GM04503 (cell line): ENCODE measurements at places on chromosomes 4 and X.

- no peak for DNase-seq
These were observed 106.3 kb upstream of the BOD1L1 start for GRCh38 chr4:13733817-13734216.

GRCh38 chr4:110988722-110989121, 365.8 kb upstream of the PITX2 start:
- DNase-seq, result no peak

DNA sequence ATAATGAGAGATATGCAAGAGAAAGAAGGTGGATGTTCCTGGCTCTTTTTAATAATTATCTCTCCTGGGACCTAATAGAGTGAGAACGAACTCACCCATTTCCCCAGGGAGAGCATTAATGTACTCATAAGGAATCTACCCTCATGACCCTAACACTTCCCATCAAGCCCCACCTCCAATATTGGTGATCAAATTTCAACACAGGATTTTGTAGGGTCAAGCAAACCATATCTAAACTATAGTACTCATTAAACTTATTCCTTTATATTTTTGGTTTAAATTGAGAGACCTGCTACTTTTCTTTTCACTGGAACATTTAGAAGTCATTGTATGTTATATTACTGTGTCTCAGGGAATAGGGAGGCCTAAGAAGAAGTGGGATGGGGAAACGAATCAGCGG, 2.6 kb downstream of the UGT2A3 start:
- DNase-seq, result no peak

DNA sequence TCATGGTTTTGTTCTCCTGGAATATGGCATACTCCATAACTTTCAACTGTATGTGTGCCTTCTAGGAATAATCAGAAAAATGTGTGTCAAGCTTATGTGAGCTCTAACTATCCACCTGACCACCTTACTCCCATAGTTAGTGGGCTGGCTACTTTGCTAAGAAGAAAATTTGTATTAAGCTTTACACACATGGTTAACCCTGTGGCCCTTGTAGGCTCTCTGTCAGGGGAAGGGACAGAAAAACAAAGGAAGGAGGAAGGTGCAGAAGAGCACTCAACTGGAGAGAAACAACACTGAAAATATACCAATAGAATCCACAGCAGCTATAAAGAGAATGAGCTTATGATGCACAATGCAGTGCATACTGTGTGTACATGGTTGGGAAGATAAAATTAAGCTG, 84.6 kb downstream of the PPP3CA start:
- no peak for DNase-seq

DNA sequence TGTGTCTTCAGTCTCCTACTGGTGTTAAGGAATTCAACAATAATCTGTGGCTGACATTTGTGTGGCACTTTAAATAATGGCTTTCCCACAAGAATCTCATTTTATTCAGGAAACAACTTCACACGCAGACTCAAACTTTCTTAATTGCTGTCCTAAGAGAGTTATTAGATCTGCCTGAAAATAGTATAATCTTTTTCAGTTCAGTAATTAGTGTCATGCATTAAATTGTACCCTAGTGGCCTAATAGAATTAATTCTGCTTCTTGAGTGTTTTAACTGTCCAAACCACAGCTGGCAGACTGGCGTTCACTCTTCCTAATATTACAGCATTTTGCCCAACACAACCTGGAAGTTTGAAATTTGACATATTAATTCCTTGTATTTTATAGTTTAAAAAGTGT, 107.1 kb downstream of the GRIA2 start:
- no peak for DNase-seq

GRCh38 chrX:107731831-107732502, 43.6 kb downstream of the TSC22D3 start:
- DNase-seq, result no peak

GRCh38 chr4:175070444-175070843, 152.3 kb downstream of the ADAM29 start:
- no peak for DNase-seq

DNA sequence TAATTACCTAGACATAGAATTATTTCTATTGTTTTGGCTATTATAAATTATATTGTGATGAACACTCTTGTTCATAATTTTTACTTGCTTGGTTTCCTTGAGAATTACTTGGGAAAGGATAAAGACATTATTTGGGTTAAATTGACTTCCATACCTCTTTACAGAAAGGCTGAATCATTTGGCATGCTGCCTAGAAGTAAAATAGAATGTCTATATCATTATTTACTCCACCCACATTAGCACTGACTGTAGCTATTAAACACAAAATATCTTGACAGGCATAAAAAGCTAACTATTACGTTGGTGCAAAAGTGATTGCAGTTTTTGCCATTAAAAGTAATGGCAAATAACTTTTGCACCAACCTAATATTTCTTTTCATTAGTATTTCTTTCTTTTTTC, 29.7 kb upstream of the ADH6 start:
- no peak for DNase-seq

DNA sequence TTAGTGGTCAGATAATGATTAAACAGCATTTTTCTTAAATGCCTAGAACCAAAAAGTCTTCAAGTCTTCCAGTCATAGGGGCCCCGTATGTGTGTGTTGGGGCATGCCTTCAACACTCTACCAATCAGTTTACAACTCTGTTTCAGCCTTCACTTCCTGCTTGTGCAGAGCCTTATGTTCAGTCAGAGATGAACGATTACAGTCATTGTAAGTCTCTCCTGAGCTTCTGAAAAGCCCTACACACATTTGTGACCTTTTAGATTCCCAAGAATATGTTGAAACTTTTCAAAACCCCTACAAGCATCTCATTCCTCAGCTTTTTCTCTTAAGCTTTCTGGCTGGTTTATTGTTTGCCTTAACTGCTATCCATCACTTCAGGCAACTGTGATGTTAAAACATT, 591.2 kb downstream of the ZNF674 start:
- no peak for DNase-seq

DNA sequence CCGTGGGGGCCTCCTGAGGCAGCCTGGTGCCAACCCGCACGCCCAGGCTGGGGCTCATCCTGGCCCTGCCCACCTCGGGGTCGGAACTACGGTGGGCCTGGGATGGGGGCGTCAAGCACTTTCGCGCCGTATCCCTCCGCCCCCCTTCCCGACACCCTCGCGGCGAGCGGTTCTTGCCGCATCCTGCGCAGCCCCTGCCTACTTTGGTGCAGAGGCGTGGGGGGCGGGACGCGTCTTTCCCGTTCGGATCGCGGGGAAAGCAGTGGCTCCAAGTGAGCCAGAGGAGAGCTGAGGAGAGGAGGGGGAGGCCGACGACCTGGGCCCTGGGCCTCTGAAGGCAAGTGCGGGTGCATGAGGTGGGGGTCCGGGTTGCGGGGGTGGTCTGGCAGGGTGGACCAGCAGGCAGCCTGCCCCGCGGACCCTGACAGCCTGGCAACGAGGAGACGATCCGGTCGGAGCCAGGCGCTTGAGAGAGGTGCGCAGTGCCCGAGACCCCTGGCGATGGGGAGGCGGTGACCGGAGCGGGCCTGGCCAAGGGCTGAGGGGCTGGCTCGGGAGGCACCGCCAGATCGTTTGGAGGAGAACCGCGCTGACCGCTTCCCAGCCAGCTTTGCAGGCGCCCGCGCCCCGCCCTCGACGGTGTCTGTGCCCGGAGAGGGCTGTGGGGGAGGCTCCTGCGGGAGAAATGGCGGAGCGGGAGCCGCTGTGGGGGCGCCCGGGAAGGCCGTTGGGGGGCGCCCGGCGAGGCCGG, at the start of gene GPRASP2:
TSS of gene GPRASP2 (plus strand) at position 233 of the 751 bp plus-strand sequence. CDS start 2,422 bp downstream, outside the sequence.
- no peak for DNase-seq

DNA sequence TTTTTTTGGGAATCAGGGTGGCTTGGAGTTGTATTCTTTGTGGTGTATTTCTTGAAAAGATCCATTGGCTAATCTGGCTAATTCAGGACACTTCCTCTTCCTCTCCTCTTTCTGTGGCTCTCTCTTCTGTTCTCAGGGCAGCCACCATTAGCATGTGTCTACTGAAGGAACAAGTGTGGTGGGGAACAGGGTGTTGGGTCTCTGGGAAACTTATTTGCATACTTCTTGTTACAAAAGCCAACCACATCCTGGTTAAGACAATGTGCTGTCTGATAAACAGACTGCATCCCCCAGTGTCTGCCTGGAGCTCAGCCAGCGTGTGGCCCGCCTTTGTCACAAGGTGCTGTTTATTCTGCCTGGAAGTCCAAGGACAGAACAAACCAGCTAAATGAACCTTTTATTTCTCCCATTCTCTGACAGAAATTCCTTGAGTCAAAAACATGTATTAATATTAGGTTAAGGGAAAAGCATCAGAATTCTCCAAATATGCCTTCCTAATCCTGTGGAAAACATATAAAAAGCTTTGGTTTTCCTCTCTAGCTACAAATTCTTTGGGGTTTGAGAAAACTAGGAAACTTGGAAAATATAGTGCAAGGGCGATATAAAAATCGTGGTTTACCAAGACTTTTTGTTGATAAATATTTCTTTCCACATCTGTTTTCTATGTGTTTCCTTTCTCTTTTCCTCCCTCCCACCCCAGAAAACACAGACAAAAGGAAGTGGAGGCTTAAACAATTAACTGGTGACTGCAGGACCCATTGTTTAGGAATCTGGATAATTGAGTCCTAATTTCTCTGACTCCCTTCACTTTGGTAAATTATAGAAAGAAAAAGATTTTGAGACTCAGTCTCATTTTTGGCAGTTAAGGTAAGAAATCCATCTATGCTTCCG, 203.6 kb downstream of the SPRY1 start:
- DNase-seq, result no peak

DNA sequence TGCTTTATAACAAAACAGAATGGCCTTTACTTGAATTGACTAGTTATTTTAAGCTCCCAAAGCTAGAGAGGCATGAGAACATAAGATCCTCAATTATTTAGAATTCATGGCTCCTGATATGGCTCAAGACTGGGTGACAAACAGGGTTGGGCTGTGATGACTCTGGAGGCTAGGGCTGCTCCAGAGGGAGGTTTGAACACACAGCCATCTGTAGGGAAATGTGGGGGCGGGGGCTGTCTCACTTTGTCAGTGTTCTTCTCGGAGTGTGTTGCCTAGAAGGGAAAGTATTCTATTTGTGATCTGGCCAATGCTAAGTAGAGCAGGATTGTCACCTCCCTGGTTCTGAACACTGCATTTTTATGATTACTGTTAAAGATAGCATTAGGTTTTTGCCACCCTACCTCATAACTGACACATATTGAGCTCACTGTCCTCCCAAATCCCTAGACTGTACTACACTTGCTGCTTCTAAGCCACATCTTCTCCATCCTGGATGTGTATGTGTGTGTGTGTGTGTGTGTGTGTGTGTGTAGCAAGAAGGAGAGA, 45.9 kb downstream of the VSIG4 start:
- no peak for DNase-seq

DNA sequence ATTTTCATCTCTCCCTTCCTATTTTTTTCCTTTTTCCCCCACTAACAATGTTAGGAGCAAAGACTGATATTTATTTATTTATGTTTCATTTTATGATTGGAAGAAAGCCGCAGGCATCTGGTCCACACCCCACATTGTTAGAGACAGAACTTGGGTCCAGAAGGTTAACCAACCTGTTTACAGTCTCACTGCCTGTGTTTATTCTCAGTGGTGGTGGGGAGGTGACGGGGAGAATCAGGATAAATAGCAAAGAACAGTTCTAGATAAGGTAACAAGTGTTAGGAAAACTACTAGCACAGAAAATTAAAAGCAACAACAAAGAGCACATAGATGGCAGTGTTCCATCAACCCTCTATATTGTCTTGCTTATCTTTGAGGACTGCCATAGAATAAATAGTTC, 301.7 kb upstream of the DIPK2B start:
- no peak for DNase-seq

GRCh38 chr4:182492423-182492822, 249.2 kb downstream of the TENM3 start:
- DNase-seq, result peak; percentile 60

DNA sequence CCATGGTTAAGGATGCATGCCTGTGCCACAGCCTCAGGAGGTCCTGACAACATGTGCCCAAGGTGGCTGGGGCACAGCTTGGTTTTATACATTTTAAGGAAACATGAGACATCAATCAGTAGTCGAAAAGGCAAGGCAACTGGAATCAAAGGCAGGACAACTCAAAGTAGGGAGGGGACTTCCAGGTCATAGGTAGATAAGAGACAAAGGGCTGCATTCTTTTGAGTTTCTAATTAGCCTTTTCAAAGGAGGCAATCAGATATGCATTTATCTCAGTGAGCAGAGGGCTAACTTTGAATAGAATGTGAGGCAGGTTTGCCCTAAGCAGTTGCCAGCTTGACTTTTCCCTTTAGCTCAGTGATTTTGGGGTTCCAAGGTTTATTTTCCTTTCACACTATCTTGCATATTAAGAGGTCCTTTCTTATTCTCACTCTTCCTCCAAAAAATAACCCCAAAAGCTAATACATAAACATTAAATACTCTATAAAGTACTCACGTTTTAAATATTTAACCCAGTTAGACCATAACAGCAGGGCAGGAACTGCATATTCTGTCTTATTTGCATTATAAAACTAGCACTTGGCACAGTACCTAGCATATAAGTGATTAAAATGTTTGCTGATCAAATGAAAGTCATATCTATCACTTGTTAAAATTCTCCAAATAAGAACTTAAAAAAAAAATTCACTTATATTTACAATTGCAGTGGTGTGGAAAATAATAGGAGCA, 36.3 kb upstream of the UGT8 start:
- DNase-seq, result no peak

GRCh38 chr4:117784266-117784665, 250.0 kb upstream of the NDST3 start:
- DNase-seq, result no peak

DNA sequence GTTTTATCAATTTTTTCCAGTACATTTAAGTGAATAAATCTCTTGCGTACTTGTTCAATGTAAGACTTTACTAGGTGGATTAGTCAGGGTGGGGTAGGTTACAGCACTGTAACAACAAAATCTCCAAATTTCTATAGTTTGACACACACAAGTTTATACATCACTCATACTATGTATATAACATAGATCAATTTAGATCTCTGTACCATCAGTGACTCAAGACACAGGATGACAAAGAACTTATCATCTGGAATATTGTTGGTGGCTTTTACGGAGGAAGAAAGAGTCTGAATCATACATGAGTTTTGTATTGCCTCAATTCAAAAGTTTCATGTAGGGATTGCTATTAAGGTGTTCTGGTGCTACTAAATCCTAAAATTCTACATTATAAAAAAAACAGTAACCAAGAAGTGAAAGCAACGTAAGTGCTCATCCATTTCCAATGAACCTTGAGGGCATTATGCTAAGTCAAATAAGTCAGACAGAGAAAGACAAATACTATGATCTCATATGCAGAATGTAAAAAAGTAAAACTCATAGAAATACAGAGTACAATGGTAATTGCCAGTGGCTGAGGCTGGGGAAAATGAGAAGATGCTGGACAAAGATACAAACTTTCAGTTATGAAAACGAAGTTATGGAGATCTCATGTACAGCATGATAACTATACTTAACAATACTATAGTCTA, 98.0 kb upstream of the DKK2 start:
- DNase-seq, result no peak

DNA sequence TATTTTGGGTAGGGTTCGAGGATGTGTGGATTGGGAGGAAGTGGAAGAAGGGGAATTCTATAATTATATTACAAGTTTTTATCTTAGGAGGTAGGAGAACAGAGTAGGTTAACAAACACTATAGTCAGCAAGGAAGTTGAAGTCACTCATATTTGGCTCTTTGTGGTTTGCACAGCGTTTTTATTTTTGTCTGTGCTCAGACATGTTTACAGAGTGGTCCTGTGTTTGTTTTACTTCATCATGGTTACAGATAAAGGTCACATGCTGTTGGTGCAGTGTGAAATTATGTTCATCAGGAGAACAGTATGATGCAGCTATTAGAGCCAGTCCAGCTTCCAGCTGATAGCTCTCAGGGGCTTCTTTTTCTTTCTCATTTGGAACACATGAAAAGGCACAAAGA, 299.9 kb upstream of the SFRP2 start:
- DNase-seq, result no peak
